ENCODE measurements at places on chromosomes 1 and 21. TPM values are rescaled to one million over a fixed set of nuclear protein-coding genes. Genes with fewer than 3 reads are reported as not detected.

GRCh38 chr1:228913626-228914414, 178.5 kb downstream of the RHOU start:
- DNase-seq = no peak

DNA sequence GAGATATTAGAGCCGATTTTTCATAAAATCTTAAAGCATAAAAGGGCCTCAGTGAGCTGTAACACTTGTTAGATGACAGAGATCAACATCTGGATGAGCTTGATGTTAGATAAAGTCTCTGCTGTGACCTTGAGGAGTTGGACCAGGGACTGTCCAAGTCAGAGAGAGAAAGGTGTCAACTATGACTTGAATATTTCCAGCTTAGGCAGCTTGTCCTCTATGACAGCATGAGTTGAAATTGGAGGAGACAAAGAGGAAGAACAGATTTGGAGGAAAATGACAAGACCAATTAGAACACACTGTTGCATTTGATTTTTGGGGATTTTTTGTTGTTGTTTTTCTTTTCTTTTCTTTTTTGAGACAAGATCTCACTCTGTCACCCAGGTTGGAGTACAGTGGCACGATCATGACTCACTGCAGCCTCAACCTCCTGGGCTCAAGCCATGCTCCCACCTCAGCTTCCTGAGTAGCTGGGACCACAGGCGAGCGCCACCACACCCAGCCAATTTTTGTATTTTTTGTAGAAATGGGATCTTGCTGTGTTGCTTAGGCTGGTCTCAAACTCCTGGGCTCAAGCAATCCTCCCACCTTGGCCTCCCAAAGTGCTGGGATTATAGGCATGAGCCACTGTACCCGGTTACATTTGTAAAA, 35.3 kb upstream of the CLIC4 start:
- no peak for DNase-seq

DNA sequence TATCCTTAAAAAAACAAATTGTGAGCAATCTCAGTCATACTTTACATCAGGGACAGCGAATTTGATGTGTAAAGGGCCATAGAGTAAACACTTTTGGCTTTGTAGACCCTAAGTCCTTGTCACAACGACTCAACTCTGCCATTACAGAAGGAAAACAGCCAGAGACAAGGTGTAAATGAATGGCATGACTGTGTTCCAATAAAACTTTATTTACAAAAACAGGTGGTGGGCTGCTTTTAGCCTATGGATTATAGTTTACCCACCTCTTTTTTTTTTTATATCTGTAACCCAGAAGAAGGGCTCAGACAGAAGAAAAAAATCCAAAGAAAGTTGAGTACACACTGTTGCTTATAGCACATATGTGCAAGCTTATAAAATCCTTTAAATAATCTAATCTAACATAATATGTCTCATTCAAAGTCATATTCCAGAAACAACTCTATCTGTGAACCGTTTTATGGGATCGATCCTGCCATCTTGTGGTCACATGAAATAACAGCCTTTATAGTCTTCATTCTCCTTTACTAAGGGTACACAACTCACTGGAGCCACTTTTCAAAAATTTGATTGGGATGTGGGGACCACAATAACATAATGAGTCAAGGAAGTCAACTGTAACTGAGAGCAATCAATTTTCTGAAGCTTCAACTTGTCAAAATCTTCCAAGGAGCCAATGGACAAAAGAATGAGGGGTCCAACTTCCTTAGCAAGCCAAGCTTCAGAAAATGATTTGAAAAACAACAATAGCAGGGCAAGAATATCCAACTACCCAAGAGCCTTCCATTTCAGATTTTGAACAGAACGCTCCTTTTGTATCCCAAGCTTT, 142.2 kb upstream of the KRTAP19-8 start:
- DNase-seq = no peak

DNA sequence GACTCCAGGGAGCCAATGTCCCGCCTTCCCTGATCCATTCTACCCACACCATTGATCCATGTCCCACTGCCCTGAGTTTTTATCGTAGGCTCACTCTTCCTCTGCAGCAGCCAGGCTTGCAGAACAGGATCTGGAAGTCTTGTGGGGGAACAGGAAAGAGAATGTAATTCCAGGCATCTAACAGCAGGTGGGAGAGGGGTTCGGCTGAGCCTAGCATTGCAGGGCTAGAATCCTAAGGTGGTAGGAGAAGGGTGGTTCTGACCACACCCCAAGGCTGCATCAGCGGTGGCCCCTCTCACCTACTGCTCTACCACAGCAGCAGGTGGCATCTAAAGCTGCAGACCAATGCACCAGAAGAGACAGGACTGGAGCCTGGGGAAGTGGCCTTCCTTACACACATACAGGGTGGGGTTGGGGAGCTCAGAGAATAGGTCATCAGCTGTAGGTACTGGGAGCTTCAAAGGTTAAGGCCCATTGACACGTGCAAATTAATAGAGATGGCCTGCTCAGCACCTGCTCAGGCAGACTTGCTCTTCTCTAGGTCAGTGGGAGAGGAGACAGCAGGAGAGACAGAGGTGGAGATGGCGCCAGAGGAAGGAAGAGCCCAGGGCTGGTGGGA, 20.5 kb downstream of the KNCN start:
- no peak for DNase-seq

GRCh38 chr1:168042362-168042761, 94.4 kb downstream of the GPR161 start:
- no peak for DNase-seq

- DNase-seq = no peak
Observed at GRCh38 chr1:189269011-189269410, 1208.7 kb downstream of the BRINP3 start.

Gene UAP1
- 167 TPM for total RNA-seq

Gene IER5
- total RNA-seq = 29.6 TPM

Gene EFNA1
- 29.2 TPM for total RNA-seq

Gene KRTAP19-1
- not detected for total RNA-seq
